ENCODE measurements at places on chromosomes 12 and 14.

GRCh38 chr14:89767131-89767530, 187.4 kb downstream of the EFCAB11 start:
- DNase-seq = no peak

- DNase-seq = no peak
Measured at GRCh38 chr14:58954901-58955861, 233.3 kb upstream of the DAAM1 start.

DNA sequence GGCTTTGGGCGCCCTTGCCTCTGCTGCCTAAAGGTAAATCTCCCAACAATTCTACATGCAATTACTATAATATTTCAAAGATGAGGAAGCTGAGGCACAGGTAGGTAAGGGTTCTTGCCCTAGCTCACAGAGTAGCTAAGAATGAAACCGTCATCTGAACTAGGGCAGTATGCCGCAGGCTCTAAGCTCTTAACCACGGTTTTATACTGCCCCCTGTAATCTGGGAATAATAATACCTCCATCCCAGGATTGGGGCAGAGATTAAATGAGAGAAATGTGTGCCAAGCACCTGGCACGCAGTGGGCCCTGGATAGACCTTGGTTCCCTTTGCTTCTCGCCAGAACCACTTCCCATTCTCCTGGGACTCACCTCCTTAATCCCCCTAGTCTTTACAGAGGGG, 1.5 kb upstream of the HRK start:
- peak; percentile 39 for DNase-seq

GRCh38 chr12:45575417-45575816, 154.1 kb upstream of the ARID2 start:
- DNase-seq = no peak

GRCh38 chr12:39441189-39441962, 1.5 kb downstream of the KIF21A start:
- no peak for DNase-seq

DNA sequence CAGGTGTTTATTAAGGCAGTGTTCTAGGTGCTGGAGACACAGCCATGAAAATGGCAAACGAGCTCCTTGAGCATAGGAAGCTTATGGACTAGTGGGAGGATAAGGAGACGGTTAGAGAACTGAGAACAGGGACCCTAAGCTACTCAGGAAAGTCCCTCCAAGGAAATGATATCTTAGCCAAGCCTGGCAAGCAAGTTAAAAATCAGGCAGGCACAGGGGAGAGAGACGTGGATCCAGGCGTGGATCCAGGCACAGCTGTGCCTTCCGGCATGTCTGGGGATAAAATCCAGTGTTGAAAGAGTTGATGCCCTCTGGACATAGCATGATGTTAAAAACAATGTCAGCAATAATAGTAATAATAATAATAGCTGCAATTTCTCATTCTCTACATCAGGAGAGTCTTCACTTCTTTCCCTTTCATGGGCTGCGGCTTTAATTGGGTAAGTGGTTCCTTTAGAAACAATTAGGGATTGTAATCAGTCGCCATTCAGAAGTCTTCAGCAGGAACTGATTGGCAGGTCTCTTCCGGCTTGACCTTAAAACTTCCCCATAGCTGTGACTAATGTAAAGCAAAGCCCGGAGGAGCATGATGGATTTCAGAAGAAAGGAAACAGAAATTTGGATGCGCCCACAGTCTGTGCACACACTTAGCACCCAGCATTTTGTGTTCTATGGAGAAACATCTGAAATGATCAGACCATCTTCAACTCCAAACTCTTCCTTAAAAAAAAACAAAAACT, 230.2 kb downstream of the SLC41A2 start:
- DNase-seq = no peak

DNA sequence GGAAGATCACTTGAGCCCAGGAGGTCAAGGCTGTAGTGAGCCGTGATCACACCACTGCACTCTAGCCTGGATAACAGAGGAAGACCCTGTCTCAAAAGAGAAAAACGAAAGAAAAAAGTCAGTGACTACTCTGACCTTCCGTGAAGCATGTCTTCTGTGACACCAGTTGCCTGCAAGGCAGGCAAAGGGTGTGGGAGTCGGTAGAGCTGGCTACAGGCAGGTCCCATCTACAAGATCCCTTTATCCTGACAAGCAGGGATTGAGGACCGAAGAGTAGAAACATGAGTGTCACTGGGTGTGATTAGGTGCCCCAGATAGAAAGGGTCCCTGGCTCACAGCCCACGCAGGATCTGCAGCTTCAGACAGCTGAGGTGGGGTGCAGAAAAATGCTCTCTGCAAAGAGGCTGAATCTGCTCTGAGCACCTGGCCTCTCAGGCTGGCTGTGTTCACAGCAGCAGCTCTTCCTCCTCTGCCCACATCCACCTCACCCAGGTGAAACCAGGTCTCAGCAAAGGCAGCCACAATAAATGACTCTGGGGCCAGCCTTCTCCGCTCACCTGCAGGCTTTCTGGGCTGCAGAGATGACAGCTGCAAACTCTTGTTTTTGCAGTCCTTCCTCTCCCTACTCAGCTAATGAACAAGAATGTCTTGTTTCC, 28.6 kb upstream of the HSP90B1 start:
- DNase-seq = no peak

DNA sequence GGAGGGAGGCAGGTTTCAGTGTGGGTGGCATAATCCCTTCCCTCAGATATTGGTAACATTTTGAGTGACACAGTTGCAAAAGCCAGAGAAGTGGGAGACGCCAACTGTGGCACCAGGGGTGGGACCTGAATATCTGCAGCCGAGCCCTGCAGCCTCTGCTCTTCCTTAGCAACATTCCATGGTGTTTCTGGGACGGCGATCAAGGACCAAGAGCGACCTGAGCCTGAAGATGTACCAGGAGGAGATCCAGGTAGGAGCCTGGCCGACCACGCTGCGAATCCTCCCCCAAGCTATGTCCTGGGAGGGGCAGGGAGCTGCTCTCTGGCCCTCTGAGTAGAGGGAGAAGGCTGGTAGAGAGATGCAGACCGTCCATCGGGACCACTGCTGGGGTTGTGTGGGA, 41.8 kb downstream of the SLC8B1 start:
- no peak for DNase-seq

- no peak for DNase-seq
Measured at GRCh38 chr12:18640321-18640955, 97.4 kb downstream of the PLCZ1 start.

GRCh38 chr12:93315907-93316622, 61.7 kb upstream of the NUDT4 start:
- DNase-seq = no peak

DNA sequence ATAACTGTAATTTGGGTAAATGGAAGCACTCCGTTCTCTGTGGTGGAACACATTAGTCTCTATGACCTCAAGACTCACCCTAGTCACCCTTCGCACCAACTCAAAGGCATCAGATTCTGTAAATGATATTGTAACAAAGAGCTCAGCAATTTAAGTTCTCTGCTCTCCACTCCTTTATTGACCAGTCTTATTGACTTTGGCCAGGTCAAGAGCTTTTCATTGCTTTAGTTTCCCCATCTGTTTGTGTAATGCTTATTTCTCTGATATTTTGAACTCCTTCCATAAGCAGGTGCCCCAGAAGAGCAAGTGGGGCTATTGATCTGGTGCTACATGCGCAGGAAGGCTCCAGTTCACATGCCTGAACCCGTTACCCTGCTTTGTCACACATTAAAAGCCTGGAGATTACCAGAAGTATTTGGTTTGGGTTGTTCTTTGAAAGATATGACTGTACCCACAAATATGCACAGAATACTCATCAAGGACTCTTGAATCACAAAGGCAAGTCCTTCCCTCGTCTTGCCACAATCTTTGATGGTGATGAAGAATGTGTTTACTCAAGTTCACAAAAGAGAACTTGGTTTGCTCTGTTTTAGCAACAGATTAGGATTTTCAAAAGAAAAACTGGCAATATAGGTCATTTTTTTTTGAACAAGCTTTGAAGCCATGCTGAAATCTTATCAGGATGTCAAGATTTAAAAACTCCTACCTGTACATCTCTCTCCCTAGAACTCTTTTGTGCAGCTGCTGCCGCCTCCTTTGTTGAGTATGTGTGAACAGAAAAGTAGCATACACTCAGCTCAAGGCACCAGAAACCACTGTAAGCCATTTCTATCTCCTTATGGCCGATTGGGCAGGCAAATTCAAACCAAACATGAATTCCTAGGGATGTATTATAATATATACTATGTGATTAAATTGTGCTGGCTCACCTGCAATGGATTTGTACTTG, 193.9 kb downstream of the BCAT1 start:
- no peak for DNase-seq

DNA sequence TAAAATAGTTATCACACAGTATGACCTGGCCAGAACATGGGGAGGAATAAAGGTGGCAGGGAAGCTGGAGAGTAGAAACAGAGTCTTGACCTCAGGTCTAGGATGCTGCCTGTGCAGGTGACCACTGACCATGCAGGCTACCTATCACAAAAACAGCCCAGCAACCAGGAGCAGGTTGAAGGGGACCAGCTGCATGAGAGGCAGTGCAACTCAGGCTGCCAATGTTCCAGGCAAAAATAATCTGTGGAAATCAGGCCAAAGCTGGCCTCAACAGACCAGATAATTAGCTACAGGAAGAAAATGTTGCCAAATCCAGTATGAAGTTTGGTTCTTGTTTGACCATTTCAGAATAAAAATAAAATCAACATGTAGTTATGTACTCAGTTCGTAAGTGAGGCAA, 72.6 kb downstream of the PDE6H start:
- no peak for DNase-seq

- DNase-seq = peak; percentile 10
Measured at GRCh38 chr14:32588448-32589320, 259.6 kb downstream of the AKAP6 start.

DNA sequence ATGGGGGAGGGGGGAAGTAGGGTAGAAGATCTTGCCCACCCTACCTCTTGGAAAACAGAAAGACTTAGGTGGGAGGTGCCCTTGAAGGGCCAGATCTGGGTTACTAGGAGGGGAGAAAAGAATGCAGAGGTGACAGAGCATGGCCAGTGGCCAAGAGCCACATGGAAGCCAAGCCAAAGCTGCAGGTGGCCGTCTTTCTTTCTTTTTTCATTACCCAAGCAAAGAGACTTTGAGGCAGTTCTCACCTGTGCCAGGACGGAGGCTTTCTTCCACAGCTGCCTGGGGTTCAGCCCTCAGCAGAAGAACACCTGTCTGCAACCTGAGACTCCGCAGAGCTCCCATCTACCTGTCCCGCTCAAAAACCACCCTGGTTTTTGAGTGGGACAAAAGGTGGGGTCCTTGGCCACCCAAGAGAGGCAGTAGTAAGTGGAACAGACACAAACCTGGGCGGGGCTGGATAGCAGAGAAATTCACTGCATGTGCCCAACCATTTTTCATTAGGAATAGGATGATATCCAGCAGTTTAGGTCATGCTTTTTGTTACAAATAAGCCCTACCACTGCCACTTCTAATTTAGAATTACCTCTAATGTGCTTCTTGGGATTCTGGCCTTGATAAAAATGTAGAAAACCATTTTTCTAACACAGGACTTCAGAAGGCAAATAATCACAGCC, 116.5 kb downstream of the DYRK2 start:
- no peak for DNase-seq

GRCh38 chr12:93571925-93572711, at the start of gene SOCS2:
SOCS2 (plus strand) TSS chr12:93572675; CDS start chr12:93572898, 223 bp downstream.
- no peak for DNase-seq

DNA sequence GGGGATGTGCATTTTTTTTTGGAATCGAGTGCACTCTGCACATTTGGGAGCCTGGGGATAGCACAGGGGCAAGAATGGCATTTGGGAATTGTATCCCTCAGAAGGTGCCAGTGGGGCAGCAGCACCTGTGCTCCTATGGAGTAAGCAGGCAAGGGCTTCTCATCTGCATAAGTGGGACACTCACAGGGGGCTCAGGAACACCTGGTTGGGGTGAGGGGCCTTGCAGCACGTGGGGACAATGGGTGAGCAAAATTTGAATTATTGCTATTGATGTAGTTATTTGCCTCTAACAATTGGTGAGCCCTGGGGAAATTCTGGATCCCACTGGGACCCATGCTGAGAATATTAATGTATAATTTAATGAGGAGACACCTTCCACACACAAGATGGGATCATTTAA, 274.2 kb downstream of the TTC6 start:
- no peak for DNase-seq

- DNase-seq = no peak
Measured at GRCh38 chr12:119274636-119275065, 59.9 kb upstream of the CCDC60 start.

GRCh38 chr12:10701131-10701681, 21.9 kb downstream of the YBX3 start:
- no peak for DNase-seq

DNA sequence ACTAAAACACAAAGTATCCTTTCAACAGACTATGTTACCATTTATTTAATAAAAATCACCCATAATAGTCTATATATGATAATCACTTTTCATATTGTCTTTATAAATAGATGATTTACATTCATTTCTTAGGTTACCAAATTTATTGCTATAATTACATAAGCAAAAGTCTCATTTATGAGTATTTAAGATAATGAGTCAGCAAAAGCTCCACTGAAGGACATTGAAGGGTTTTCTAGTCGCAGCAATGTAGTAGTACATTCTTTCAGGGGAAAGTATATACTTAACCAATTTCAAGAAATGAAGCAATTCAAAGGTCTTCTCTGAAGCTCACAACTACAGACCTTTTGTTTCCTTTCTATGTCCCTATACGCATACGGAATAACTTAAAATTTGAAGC, 110.9 kb downstream of the NOVA1 start:
- no peak for DNase-seq

DNA sequence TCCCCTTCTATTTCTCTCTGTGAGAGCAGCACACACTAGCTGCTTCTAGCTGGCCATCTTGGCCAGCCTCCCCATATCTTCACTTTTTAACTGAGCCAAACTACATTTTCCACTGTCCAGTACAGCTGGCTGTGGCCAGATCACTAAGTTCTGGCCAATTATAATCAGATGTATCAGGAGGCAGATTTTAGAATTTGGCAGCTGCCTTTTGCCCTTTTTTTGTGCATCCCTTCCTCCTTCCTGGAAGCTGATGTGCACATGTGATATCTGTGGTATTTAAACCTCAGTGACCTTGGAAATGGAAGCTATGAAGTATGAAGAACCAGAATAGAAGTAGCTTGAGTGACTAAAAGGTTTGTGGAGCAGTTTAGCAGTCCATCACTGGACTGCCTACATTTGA, 49.8 kb upstream of the ANO6 start:
- no peak for DNase-seq

- no peak for DNase-seq
Measured at GRCh38 chr14:22554498-22555383, 34.3 kb downstream of the DAD1 start.

All from germinal center (tissue), 1 donor.